ENCODE measurements at places on chromosomes 7 and 10. TPM values are rescaled to one million over a fixed set of nuclear protein-coding genes. Genes with fewer than 3 reads are reported as not detected.

Gene CLDN12
- total RNA-seq: 15.4 TPM

Gene RPEL1
- total RNA-seq: 0.13 TPM

Gene SHTN1
- total RNA-seq: 2.1 TPM

Gene NRG3
- 8.2 TPM for total RNA-seq

Gene AKR1C2
- total RNA-seq: 22.7 TPM

Gene CALHM3
- total RNA-seq: not detected

Gene AGMO
- total RNA-seq: 0.51 TPM

Gene ARHGAP19
- 11.7 TPM for total RNA-seq

Gene UNC5B
- 18.1 TPM for total RNA-seq

Gene MACC1
- not detected for total RNA-seq

Gene TDRD1
- total RNA-seq: not detected

Gene RNLS
- 0.39 TPM for total RNA-seq

Gene RPP38
- total RNA-seq: 6.5 TPM

Gene GDF10
- not detected for total RNA-seq

Gene ITPRID1
- not detected for total RNA-seq

Gene STK32C
- 8.6 TPM for total RNA-seq

- peak; percentile 20 for DNase-seq
These were observed 77.6 kb downstream of the CLRN3 start for GRCh38 chr10:127815147-127815546.

GRCh38 chr10:127851661-127852194 is 41.0 kb downstream of the CLRN3 start:
- DNase-seq: no peak

DNA sequence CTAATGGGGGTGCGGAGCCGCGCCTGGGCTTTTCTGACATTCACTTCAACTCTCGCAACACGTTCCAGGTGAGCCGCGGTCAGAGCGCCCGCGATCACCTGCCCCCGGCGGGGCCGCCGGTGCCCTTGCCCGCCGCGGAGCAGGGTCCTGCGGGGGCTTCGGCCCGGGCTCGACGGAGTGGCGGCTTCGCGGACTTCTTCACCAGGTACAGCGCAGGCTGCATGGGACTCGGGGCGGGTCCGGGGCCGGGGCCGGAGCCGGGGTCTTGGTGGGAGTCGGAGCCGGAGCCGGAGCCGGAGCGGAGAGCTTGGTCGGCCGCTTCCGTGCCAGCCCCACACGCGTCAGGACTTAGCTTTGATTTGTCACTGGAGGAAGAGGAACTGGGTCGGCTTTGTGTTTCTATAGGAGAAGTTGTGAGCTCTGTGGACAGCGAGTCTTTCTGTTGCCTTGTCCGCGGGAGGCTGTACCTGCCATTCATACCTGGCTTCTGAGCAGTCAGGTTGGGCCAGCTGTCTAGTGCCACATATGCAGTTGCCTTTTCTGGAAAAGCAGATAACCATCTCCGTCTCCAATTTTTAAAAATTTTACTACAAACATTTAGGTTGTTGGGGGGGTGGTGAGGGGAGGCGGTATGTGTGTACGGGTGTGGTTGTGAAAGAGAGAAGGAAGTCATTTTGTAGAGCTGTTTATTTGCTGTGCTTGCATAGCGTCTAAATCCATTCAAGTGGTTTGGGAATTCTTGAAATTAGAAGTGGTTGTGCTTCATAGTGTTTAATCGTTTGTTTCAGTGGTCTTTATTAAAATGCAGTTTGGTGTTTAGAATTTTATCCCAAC is 1.3 kb downstream of the TBC1D12 start:
- DNase-seq: peak; percentile 78

- no peak for DNase-seq
These were observed 221.2 kb upstream of the LYZL1 start for GRCh38 chr10:29067628-29068027.

- no peak for DNase-seq
These were observed 18.1 kb upstream of the ABCB5 start for GRCh38 chr7:20597339-20597738.

- DNase-seq: no peak
These were observed 239.7 kb downstream of the FANK1 start for GRCh38 chr10:126135941-126136595.

DNA sequence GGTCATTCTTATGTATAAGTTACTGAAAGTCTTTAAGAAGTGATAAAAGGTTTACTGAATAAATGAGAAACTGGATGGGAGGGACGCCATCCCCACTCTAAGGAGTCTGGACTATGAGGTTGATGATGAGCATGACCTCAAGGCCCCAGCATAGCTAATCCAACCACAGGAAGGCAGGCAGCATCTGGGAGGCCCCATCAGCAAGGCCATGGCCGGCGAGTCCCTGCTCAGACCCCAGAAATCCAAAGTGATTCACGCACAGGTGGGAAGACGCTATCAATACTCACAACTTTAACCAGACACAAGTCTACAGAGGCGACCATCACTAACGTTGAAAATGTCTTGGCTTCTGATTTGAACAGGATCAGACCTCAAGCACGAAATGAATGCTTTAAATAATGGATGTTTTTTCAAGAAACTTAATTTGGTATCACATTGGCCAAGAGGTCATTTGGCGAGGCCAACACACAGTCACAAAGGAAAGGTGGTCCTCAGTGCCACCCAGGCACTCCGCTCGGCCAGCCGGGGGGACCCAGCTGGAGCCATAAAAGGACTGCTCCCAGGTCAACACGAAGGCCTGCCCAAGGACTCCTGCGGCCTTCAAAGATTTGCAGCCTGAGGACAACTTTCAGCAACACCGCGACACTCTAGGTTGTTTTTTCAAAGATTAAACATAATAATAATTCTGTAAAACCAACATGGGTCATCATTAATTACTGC is 228.5 kb downstream of the PTPRN2 start:
- no peak for DNase-seq

DNA sequence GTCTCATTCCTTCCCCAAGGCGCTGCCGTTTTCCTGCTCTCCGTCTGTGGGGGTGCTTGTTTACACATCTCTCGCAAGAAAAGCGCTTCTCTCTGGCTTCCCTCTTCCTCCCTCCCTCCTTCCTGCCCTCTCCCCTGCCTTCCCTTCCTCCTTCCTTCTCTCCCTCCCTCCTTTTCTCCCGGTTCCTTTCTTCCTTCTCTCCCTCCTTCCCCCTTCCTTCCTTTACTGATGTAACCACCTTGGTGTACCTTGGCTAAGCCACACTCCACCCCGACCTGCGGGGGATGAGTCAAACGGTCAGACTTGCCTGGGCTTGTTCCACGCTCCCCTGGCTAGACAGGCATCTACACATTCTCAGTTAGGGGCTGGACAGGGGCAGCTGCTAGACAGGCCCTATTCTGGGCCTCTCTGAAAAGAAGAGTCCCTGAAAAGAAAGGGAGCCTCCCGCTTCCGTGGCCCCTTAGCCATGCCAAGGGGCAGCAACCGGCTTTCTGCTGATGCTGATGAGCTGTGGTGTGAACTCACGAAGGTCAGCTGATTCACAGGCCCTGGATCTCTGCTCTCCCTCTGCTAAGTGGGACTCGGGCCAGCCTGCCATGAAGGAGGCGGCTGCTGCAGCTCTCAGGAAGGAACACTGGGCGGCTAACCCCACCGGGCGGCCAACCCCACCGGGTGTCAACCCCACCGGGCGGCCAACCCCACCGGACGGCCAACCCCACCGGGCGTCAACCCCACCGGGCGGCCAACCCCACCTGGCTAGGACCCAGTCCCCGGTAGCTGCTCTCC is 216.8 kb downstream of the TCERG1L start:
- DNase-seq: no peak

DNA sequence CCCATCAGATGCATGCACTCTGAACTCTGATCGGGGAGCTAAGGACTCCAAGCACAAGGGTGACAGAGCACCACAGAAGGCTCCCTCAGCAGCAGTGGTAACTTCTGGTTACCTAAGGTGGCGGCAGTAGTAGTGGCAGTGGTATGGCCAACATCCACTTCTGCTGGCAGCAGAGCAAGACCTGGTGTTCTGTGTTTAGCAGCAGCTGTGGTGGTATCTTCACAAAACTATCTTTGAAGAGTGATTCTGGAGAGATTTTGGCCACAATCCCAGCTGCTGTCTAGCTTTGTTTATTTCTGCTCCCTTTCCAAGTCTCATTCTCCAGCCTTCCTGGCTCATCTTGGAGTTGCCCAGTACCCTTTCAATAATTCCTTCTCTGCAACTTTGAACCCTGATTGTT is 102.4 kb upstream of the LRGUK start:
- no peak for DNase-seq

DNA sequence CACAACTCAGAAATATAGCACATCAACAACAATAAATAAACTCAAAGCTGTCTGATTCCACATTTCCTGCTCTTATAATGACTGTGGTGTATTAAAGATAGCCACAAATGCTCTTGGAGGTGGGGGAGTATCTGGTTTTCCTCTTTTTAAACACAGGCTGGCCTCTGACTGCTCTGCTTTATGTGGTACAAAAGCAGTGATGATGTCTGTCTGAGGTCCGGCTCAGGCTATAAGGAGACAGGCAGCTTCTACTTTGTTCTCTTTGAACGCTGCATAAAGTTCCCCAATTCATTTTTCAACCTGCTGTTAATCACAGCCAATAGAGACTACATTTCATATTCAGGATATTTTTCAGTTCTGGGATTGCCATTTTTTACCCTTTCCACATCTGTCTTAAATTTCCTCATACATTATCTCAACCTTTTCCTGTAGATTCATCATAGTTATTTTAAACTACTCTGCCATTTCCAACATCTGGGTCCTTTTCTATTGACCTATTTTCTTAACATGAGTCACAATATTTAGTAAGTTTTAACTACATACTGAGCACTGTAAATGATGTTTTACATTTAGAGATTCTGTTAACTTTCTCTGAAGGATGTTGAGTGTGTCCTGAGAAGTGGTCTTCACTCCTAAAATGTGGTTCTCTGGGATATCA is 64.9 kb downstream of the CRPPA start:
- no peak for DNase-seq

DNA sequence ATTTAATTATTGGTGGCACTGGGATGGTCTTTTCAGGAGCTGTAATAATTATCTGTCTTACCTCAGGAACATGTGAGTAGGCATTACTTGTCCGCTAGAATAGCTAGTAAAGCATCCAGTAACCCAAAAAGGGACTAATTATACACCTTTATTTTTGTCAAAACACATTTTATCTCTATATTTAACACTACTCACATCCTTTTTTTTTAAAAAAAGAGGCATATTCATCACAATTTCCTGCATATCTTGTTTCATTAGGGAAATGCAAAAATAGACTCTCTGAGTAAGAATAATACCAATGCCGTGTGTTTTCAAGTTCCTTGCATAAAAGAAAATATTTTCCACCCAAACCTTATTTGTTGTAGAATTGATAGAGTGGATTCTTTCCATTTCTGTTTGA is 99.5 kb downstream of the VTI1A start:
- DNase-seq: peak; percentile 4

GRCh38 chr10:20817116-20817515 is 80.0 kb downstream of the NEBL start:
- DNase-seq: no peak

- no peak for DNase-seq
These were observed 192.9 kb downstream of the PTPN20 start for GRCh38 chr10:47104151-47104605.

GRCh38 chr10:49653273-49653929 is 26.1 kb upstream of the C10orf53 start:
- no peak for DNase-seq

DNA sequence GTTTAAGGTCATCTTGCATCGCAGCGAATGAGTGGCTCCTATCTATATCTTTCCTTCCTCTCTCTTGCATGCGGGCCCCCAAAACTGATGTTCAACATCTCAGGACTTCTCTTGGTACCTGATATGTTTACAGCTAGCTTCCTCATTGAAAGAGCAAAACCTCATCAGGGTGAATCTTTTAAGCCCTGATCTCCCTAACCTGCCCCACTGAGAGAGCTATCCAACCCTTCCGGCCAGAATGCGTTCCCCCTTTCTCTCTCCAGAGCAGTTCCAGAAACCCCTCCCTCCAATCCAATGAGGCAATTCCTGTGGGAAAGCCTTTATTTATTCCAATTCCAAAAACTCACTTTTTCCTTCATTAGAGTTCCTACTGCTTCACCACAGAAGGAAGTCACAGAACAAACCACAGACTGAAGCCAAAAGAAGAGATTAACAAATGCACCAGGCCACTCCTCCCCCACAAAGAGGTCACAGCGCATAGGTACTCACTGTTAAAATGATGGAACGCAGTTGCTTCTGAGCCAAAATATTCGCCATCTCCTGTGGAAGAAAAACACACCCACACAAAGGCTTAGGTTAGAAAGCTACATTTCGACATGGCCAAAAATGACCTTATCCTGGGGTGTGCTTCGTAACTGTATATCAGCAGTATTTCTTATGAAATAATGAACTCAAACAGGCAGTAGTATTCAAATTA is 232.4 kb downstream of the ELMO1 start:
- peak; percentile 80 for DNase-seq

DNA sequence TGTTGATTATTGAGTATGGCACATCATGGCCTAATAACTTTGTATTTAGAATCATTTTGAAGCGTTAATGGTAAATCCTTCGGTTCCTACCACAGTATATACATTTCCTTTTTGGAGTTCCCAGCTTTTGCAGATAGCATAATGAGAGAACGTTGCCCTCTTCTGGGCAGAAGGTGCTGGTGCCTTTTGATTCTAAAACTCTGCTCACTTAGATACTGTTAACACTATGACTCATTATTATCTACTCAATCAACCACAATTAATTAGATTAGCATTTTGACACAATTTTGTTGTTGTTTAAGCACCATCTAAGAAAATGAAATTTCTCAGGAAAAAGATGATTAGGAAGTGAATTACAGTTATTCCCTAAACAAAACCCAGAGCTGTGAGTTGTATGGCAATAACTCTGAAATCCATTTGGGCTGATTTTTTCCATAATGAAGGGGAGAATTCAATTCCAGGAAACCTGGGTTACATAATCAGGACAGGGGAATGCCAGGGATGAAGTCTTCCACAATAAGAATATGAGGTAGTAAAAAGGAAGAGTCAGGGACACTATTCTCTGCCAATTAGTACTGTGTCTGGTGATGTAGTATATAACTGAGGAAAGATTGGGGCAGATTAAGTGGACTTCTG is 11.5 kb upstream of the DLD start:
- DNase-seq: peak; percentile 78

- no peak for DNase-seq
These were observed 25.4 kb upstream of the NPVF start for GRCh38 chr7:25253714-25254113.

GRCh38 chr10:5964736-5965135 is 12.6 kb downstream of the IL15RA start:
- DNase-seq: no peak

DNA sequence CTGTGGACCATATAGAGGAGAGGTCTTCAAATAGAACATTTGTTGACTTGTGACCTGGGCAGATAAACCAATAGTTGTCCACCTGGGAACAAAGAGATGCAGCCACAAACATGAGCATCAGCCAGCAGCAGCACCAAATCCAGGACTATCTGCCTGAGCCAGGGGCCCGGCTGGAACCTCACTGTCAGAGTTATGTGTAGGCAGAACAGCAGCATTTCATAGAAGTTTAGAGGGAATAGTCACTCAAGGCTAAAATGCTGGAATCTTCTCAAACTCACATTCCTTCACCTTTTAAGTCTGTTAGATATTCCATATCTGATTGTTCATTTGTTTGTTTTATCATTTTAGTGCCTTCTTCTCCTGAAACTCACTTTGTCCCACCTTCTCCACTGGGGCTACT is 72.2 kb upstream of the IL6 start:
- no peak for DNase-seq
